ENCODE measurements at places on chromosomes 5 and 9.
A peak's percentile ranks its signal among the peaks of the same experiment; 100 is the strongest.

GRCh38 chr5:389891-390622 lies 52.9 kb upstream of the EXOC3 start:
- DNase-seq, result no peak

DNA sequence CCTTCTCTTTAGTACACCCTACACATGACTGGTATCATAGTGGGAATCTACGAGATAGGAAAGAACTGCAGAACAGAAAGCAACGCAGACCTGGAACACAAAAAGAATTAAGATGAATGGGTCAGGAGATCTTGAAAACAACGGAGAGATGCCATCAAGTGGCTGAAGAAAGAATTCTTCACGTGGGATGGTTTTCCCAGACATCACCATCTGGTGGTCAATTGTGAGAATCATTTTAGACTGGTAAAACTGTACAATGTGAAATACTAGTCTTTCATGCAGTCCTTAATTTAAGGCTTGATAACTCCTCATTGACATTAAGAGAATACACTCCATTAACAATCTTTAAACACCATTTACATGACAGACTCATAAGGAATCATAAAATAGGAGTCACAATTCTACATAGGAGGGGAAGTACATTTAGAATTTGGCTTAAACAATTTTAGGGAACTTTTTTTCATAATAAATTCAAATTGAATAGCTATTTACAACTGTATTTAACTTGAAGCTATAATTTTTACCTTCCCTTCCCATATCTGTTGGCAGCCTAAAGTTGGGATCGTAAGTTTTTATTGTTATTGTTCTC lies 128.4 kb upstream of the TRPM3 start:
- no peak for DNase-seq

- DNase-seq, result no peak
Observed at GRCh38 chr9:115285836-115286235, 167.9 kb upstream of the TNC start.

DNA sequence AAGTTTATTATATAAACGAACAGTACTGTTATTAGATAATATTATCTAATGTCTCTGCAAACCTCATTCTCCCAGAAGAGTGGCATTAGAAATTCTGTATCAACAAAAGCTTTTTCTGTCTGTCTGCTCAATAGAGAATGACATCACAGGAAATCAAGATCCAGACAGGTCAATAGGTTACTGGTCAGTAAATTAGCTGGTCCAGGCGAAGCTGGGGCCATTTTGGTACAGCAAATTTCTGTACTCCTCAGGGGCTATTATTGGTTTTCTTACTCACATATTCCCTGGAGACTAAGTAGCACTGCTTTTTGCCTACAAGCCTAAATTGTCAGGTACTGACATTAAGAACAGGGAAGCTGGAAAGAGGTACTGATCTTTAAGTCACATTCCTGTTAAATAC lies 80.5 kb downstream of the PLPP1 start:
- no peak for DNase-seq

DNA sequence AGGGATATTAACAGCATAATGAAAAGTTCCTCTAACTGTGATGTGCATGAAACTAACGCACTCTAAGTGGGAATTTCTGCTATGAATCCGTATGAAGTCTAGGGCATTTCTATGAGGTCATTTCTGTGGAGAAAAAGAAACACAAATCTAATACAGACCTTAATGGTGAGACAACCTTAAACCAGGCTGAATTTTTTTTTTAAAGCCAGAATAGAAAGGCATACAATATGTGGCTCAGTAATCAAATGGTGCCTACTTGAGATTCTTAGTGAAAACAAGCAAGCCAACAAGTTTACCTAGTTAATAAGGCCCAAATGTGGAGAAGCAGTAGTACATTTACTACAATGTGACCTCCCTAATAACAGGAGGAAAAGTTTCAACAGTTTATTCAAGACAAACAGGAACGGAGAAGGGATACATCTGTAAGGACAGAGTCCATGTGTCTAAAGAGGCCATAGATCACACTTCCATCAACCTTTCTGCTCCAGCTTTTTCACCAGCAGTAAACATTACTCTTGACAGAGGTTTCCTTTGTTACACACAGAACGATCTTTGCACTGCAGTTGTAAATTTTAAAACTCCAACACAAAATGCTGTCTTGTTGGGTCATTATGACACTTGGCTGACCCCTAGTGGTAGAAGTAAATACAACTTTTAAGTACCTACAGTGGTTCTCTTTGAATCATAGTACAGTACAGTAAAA lies 26.2 kb downstream of the CARNMT1 start:
- DNase-seq, result no peak

GRCh38 chr5:86626149-86626548 lies 8.4 kb downstream of the COX7C start:
- DNase-seq, result no peak

DNA sequence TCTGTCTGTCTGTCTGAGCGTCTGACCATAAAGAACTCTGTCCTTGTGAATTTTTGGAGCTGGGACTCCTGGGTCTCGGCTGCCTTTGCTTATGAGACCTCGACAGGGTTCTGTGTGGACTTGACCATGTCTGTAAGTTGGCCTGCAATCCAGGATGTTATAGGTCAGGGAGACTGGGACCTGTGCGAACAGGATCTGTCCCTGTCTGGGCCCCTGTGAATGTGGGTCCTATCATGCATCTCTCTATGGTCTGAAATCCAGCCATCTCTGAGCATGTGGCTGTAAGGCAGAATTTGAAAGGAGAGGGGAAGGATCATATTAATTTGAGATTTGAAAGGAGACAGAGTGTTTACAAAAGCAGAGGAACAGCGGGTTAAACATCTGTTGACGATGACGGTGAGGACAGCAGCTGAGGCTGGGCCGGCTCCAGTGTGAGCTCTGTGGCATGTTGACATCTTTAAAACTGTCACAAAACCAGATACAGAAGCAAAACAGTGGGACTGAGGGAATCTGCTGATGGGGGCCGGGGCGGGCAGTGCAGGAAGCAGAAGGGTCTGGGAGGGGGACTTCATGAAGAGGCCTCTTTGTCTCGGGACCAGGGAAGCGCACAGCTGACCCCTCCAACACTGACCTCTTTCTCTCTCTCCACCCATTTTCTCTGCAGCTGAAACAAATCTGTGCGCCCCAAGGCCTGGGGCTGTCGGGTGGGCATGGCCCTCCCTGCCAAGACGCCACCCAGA lies 19.1 kb upstream of the MVB12B start:
- DNase-seq, result no peak

GRCh38 chr5:75512383-75513074 lies 838 bp downstream of the POLK start:
- no peak for DNase-seq

DNA sequence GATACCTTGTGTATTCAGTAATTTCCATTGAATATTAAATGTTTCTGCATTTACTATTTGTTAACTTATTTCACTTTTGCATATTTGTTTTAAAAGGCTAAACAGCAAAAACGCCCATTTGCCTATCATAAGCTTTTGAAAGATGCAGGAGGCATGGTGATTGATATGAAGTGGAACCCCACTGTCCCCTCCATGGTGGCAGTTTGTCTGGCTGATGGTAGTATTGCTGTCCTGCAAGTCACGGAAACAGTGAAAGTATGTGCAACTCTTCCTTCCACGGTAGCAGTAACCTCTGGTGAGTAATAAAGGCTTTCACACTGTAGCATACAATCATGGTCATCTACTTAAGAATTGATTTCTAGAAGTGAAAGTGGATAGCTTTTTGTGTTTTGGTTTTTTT lies 3.8 kb downstream of the NUP214 start:
- DNase-seq, result no peak

- DNase-seq, result no peak
Observed at GRCh38 chr5:1966461-1966860, 83.7 kb upstream of the IRX4 start.

DNA sequence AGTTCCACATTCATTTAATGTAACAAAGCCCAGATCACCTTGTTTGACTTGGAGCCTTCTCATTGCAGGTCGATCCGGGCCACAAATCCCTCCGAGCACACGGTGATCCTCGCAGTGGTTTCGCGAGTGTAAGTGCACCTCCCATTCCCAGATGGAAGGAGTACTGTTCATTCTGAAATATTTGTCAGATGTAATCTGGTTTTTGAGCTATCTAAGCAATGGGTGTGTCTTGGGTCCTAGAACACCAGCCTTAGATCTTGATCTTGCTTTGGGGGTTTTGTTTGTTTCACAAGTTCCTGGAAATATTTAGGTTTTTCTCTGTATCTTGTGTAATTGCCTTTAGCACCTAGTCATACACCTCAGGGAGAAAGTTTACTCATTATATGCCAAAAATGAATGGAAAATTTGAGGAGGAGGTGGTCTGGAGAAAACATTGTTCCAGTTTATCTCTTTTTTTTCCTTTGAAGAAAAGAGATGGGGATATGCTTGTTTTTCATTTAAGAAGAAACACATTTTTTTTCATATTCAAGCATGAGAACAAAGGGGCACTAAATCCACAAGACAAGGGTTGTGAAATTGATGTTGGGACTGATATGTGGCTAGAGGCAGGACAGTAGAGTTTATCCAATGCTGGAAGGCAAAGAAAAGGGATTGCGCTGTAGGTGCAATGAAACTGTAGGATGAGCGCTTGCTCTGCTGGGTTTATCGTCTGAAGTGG lies 118.6 kb downstream of the PDE8B start:
- DNase-seq, result no peak

- peak; percentile 31 for DNase-seq
Observed at GRCh38 chr5:96816411-96816939, 8.7 kb upstream of the ERAP1 start.

GRCh38 chr9:88697764-88698432 lies 162.9 kb downstream of the NXNL2 start:
- no peak for DNase-seq

GRCh38 chr9:36924757-36925432 lies 109.2 kb downstream of the PAX5 start:
- no peak for DNase-seq

DNA sequence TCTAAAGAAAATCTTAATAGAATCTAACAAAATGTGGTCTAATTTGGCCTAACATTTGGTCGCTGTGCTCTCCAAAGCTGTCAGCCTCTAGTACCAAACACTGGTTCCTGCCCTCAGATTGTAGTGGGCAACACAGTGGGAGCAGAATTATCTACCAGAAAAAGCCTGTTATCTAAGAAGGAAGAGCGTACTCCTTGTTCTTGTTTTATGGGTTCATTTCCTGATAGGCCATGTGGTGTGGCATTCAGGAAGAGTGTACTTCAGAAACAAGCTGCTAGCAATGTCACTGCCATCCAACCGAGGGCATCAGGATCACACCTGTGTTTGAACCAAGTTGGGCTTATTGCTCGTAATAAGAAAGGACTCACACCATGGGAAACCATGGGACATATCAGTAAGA lies 487.9 kb upstream of the DAP start:
- no peak for DNase-seq

- no peak for DNase-seq
Observed at GRCh38 chr5:72855821-72856220, 39.4 kb downstream of the TNPO1 start.

GRCh38 chr5:171221916-171222315 lies 87.1 kb upstream of the TLX3 start:
- DNase-seq, result no peak

- no peak for DNase-seq
Observed at GRCh38 chr5:14225173-14225834, 82.2 kb downstream of the TRIO start.

- no peak for DNase-seq
Observed at GRCh38 chr5:68732251-68732650, 361.6 kb upstream of the SLC30A5 start.

GRCh38 chr9:13570068-13570974 lies 290.8 kb upstream of the MPDZ start:
- DNase-seq, result no peak

DNA sequence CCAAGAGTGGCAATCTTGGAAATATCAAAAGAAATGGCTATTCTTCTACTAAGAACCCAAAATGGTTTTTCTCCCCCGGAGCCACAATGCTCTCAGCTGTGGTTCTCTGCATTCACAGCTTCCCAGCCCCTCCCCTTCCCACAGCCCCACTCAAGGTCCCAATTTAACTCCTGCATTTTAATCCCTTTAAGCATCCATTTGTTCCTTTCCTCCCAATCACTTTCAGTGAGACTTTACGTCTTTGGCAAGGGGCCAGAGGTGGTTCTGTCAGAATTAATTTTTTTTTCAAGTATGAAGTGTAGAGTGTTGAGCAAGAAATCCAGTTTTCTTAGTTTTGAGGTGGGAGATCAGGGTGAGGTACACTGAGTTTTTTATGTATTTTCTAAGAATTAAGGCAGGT lies 256.9 kb downstream of the GLIS3 start:
- no peak for DNase-seq

DNA sequence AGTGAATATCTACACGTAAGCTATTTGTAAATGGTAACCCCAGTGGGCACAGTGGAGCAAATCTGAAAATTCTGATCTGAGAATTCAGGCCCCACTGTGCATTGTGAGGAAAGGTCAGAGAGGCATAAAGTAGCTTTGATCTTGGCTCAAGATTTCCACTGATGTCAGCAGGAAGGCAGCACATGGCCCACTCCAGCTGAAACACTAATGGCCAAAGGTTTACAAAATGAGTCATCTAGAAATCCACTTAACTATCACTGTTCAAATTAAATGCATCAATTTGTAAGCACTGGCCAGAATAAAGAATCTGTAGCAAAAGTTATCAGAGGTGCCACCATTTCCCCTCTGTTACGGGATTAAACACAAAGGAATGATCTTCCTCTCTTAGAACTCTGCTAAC lies 191.6 kb downstream of the C9orf152 start:
- no peak for DNase-seq

GRCh38 chr9:12712532-12712931 lies 19.3 kb downstream of the TYRP1 start:
- DNase-seq, result no peak

GRCh38 chr5:8341406-8341805 lies 472.5 kb downstream of the MTRR start:
- DNase-seq, result no peak

DNA sequence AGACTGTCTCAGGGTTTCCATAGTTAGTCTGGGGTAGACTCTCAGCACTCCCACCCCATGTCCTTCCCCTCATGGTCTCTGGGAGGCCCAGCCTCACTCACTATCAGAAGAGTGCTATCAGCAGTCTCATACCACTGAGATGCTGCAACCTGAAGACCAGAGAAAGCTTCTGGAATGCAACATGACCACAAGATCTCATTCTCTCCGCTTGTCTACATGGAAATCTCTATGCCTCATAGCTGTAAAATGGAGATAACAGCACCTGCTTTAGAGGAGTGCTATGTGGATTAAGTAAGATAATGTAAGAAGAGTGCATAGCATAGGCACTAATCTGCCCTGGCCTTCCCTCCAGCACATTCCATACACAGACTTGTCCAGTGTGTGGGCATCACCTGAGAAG lies 47.0 kb upstream of the ZNF169 start:
- no peak for DNase-seq

DNA sequence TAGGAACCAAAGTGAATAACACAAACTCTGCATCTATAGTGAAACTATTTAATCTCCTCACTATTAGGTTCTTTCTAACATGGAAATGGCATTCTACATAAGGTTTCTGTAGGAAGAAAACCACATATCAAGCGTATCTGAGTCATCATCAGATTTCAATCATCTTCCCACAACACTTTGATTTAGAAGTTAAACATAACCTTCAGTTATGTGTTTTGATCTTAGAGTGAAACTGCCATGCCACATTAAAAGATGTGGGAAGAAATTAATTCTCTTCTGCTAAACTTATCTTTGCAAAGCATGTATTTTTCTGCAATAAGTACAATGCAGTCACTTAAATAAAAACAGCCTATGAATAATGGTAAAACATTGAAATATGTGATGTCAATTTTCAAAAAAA lies 55.0 kb downstream of the MEF2C start:
- no peak for DNase-seq

GRCh38 chr9:38153910-38154291 lies 84.9 kb upstream of the SHB start:
- no peak for DNase-seq

Measured in stimulated activated CD8-positive, alpha-beta memory T cell treated with anti-CD3 and anti-CD28 coated beads, Interleukin-4, amount 100 ng/mL, for 1 hour (primary cell).